ENCODE measurements at places on chromosomes 11 and 22.

DNA sequence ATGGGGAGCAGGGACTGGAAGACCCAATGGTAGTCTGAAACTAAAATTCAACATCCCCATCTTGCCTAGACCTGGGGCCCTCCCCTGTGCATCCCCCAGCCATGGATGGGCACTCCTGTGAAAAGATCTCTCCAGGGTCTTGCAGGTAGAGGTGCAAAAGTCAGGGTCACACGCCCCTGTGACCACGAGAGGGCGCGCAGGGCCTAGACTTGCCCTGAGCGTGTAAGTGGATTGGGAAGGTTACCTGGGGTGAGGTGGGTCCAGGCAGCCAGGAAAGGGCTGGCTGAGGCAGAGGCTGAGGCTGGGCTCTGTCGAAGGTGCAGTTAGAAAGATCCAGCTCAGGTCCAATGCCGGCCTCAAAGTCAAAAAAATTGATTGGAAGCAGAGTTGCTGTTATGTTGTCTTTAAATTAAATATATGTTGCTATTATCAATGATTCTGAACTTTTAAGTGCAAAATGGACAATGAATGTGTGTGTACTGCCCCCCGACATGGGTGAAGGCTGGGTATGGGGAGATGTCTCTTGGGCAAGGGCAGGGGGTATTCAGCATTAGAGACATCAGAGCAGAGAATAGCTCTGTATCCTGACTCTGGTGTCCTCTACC, 4.8 kb upstream of the POU2F3 start:
- DNase-seq: peak; percentile 13

- DNase-seq: no peak
Observed at GRCh38 chr11:83641511-83641910, 355.3 kb upstream of the CCDC90B start.

- DNase-seq: no peak
Observed at GRCh38 chr11:95248666-95249467, 17.9 kb upstream of the SESN3 start.

- no peak for DNase-seq
Observed at GRCh38 chr11:70633610-70634009, 235.3 kb downstream of the CTTN start.

- DNase-seq: no peak
Observed at GRCh38 chr22:24500277-24500820, 5.2 kb downstream of the UPB1 start.

DNA sequence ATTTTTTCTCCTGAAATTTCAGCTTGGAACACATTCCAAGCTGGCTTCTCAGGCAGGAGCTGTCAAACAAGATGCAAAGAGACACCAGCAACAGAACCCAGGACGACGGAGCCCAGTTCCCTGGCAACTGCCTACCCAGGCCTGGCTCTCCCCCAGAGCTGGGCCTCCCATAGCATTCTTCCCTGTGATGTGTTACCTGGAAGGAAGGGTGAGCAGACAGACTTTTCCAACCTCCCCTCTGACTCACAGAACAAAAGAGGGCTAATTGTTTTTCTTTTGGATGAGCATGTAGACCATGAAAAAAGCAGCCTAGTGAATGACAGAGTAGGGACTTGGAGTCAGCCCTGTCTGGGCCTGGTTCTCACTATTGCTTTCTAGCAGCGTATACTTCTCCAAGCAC, 55.3 kb upstream of the BMAL1 start:
- no peak for DNase-seq

- DNase-seq: no peak
Observed at GRCh38 chr11:108960501-108960900, 295.6 kb downstream of the DDX10 start.

GRCh38 chr11:134488913-134489312, 76.9 kb upstream of the B3GAT1 start:
- DNase-seq: no peak

DNA sequence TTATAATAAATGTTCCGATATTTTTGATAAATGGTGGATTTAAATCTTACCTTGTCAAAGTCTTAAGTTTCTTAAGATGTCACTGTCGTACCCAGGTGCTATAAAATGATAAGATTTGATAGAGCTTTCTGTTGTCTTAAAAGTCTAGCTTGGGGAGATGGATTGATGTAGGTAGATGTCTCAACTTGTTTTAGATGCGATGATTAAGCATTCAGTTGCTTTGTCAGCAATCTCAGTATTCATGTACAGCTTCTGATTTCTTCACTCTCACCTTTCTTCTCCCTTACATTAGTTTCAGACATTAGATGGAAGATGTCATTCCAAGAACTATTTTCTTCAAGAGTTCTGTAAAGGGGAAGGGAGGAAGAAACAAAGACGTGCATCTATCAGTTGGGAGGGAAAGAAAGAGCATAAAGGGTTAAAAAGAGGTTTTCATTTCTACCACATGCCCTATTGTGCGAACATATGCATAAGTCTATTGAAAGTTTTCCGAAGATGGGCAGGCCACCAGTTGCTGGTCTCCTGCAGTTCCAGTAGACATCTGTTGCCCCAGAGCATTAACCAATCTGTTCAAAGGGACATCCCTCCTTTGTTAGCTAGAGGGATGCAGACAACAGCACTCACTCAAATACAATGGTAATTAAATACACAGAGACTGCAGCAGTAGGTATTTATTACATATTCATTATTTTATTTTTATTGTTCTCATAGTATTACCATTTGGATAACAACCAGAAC, 38.4 kb downstream of the ZC3H12C start:
- no peak for DNase-seq

GRCh38 chr22:26669060-26669481, 11.7 kb downstream of the MIAT start:
- no peak for DNase-seq

DNA sequence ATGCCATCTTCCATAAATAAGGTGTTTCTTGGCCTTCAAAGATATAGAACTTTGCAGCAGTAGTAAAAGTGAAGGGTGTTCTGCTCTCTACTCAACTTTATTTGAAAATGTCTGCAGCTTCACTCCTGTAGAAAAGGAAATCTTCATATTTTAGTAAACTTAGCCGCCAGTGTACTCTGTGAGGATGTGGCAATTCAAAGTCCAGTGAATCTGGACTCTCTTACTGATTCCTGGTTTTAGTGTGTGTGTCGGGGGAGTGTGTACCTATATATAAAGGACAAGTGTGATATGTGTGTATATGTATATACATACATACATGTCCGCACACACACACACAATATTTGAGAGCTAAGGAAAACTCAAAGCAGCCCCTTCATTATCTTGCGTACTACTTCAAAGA, 134.3 kb upstream of the LDLRAD3 start:
- no peak for DNase-seq

DNA sequence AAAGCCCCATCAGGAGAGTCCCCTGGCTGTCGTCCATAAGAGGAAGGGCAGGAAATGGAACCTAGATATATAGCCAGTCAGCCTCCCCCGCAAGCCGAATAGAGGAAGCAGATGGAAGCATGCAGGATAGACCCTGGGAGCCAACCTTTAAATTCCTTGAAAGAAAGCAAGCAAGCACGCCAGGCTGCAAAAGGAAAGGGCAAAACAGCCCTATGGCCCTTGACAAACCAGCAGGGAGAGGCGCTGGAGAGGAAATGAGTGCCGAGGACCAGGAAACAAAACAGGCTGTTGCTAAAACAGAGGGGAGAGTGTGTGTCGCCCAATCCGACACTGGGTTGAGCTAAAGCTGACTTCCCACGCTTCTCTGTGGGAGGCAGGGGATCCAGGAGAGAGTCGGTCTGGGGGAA, 203.5 kb upstream of the MTNR1B start:
- no peak for DNase-seq

DNA sequence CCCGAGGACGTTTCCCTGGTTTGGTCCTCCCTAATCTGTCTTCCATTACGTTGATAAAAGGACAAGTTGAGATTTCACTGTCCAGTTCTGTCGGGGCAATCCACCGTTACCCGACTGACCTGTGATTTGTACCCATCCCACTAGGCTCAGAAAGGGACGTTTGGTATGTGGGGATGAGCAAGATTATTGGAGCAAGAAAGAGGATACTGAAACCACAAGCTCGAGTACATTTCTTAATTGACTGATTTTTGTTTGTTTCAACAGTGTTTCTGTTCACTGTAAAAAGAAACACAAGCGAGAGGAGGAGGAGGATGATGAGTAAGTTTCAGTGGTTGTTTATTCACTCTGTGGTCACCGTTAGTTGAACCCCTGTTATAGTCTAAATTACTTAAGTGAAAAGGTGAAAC, 969 bp downstream of the CCDC117 start:
- DNase-seq: no peak

DNA sequence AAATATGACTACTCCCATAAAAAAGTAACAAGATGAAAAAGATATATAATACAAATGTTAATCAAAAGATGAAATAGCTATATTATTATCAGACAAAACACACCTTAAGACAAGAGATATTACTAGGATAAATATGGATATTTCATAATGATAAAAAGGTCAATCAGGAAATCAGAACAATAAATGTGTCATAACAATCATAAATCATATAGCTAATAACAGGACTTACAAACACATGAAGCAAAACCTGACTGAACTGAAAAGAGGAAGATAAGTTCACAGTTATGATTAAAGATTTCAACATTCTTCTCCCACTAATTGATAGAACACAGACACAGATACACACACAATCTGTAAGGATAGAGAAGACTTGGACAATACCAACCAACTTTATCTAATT, 47.2 kb downstream of the EIF3M start:
- no peak for DNase-seq

DNA sequence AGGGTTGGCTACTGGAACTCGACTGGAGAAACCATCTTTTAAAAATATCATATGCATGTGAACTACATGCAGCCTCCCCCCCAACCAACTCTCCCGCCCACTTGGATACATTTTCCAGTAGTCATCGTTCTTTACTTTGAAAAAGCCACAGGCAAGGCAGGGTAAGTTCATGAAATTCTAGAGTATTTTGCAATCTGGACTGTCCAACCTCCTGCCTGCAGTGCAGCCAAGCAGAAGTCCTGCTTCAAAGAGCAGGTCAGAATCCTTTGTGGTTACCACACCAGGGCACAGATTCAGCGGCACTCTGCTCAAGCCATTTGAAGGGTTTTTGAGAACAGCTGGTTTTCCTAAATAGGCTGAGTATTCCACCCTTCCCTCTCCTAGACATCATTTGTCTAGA, 12.1 kb downstream of the ELF5 start:
- DNase-seq: no peak

DNA sequence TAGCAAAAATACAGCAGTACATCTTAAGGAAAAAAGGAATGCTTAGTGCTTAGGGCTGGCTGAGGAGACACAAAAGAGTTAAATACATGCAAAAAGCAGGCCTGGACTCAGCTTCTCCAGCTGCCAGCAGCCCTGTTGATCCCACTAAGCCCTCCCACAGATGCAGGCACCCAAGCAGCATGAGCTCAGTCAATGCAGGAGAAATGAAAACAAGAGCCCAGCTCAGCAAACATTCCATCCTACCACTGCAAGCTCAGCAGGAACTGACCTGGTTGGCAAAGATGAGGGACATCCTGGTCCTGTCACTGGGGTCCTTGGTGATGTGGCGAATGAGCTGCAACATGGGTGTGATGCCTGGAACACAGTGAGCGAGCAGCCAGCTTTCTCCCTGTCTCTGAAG, 5.8 kb downstream of the CYB5R2 start:
- DNase-seq: no peak

GRCh38 chr11:118028626-118029025, 42.4 kb downstream of the IL10RA start:
- DNase-seq: no peak
